ENCODE measurements at places on chromosomes 4 and X. TPM values are rescaled to one million over a fixed set of nuclear protein-coding genes. Genes with fewer than 3 reads are reported as not detected.

- H3K27me3 ChIP-seq: peaks cover 2% of the 10 kb centered on the region
- H3K4me1 ChIP-seq: no peaks in the 10 kb centered on the region
- peak; percentile 20 for DNase-seq
- no peak within 1 kb of the TSS for H3K27ac ChIP-seq
These were observed at the start of gene BEX1 for GRCh38 chrX:103063918-103064434. TSS of gene BEX1 (minus strand) at chrX:103064171. CDS start at chrX:103063274, 897 bp downstream.

The GLRA3 gene
- not detected for total RNA-seq

GRCh38 chr4:186723292-186724057, at the start of gene FAT1:
TSS of gene FAT1 (minus strand) at chr4:186723856. CDS start at chr4:186709827, 14,029 bp downstream.
- peaks cover 11% of the 10 kb centered on the region for H3K4me1 ChIP-seq
- peak within 1 kb of the TSS; percentile 55 for H3K27ac ChIP-seq
- peaks cover 40% of the 10 kb centered on the region for H3K27me3 ChIP-seq
- peak within 1 kb of the TSS; percentile 46 for H3K4me3 ChIP-seq
- peaks cover 10% of the 10 kb centered on the region for H3K36me3 ChIP-seq

- no peak overlapping the region for H3K4me3 ChIP-seq
- H3K27ac ChIP-seq: no peak overlapping the region
- no peaks in the 10 kb centered on the region for H3K4me1 ChIP-seq
- peak; percentile 23 for DNase-seq
- peaks cover 3% of the 10 kb centered on the region for H3K27me3 ChIP-seq
These were observed 9.3 kb downstream of the CETN2 start for GRCh38 chrX:152821145-152821765.

GRCh38 chr4:37639551-37640285, 46.5 kb downstream of the RELL1 start:
- H3K4me3 ChIP-seq: no peak overlapping the region
- DNase-seq: no peak
- peaks cover 46% of the 10 kb centered on the region for H3K36me3 ChIP-seq
- no peak overlapping the region for H3K27ac ChIP-seq

The NRK gene
- total RNA-seq: not detected

The CXCL3 gene
- not detected for total RNA-seq

The HTN3 gene
- total RNA-seq: not detected

GRCh38 chr4:40227284-40227683, 30.5 kb downstream of the RHOH start:
- H3K4me1 ChIP-seq: peaks cover 95% of the 10 kb centered on the region
- no peaks in the 10 kb centered on the region for H3K27me3 ChIP-seq
- H3K36me3 ChIP-seq: peaks cover 78% of the 10 kb centered on the region
- peak; percentile 75 for DNase-seq
- H3K4me3 ChIP-seq: peak overlapping the region; percentile 64

The DMRTC1 gene
- 0.18 TPM for total RNA-seq

DNA sequence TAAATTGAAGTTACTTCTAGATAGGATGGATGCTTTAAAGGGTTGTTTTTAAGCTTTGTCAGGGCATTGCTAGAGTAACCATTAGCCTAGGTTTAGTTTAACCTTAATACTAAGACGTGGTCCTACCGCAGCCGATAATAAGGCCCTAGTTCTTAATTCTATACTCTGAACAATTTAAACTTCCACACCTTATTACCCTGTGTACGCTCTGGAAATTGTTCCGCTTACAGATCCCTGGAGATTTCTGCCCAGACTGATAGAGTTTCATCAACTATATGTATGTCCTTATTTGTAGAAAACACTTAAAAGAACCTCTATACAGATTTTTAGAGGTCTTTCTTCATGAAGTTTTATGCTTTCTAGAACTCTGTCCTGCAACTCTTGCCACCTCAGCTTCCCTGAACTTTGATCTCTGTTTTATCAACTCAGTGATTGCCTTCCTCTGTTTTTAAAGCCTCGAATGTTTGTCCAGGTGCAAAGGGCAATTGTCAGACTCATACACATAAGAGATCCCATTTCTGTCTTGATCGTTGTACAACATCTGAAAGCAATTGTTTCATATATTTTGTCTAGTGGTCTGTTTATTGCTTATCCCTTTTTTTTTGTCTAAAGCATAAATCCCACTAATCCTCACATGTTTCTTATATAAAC, 71.1 kb upstream of the VCX start:
- H3K27ac ChIP-seq: no peak overlapping the region
- H3K36me3 ChIP-seq: no peaks in the 10 kb centered on the region
- H3K4me3 ChIP-seq: no peak overlapping the region
- no peaks in the 10 kb centered on the region for H3K27me3 ChIP-seq
- DNase-seq: no peak

DNA sequence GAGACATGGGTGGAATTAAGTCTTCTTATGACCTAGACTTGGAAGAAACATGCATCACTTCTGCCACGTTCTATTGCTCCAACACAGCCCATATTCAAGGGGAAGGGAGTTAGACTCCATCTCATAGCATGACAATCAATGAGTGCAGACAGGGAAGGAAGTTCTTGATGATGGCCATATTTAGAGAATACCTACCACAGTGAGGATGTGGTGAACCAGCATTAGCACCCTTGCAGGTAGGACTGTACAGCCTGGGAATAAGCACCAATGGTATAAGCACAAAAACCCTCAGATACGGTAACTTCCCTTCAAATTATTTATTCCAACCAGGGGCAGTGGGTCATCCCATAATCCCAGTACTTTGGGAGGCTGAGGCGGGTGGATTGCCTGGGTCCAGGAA, 29.8 kb downstream of the PAGE2 start:
- H3K27me3 ChIP-seq: peaks cover under 1% of the 10 kb centered on the region
- H3K27ac ChIP-seq: no peak overlapping the region
- DNase-seq: peak; percentile 44
- peaks cover 3% of the 10 kb centered on the region for H3K36me3 ChIP-seq

The SHROOM4 gene
- total RNA-seq: not detected

The CXCL13 gene
- not detected for total RNA-seq

GRCh38 chrX:22889819-22890218, 109.9 kb upstream of the DDX53 start:
- no peak for DNase-seq
- H3K27ac ChIP-seq: no peak overlapping the region

DNA sequence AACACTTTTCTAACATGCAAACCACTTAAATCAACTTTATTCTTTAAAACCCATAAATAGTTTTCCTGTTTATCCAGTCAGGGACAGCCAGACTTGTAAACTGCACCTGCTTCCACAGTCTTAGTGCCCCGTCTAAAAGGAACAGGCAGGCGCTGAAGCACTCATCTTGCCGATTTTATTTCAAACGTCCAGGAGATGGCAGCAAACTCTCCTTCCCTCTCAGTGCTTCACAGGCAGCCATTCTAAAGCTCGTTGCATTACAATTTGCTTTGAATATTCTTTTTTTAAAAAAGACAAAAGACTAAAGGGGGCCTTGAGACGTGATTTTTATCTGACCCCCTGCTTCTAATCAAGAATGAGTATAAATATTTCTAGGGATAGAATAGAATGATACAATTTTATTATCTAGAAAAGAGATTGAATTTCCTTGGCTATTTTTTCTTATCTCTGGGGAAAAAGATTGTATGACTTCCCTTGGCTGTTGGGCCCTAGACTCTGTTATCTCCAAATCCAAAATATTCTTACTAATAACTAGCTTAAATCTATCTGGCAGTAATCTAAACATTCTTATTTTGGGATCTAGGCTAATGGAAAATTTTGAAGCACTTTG, 93.6 kb upstream of the MYOZ2 start:
- no peak overlapping the region for H3K4me3 ChIP-seq
- peaks cover 4% of the 10 kb centered on the region for H3K4me1 ChIP-seq
- H3K27me3 ChIP-seq: no peaks in the 10 kb centered on the region
- peak; percentile 78 for DNase-seq
- H3K27ac ChIP-seq: no peak overlapping the region

GRCh38 chr4:45987858-45988257, 136.0 kb downstream of the GABRG1 start:
- no peaks in the 10 kb centered on the region for H3K4me1 ChIP-seq
- H3K36me3 ChIP-seq: no peaks in the 10 kb centered on the region
- DNase-seq: no peak
- H3K27ac ChIP-seq: no peak overlapping the region

DNA sequence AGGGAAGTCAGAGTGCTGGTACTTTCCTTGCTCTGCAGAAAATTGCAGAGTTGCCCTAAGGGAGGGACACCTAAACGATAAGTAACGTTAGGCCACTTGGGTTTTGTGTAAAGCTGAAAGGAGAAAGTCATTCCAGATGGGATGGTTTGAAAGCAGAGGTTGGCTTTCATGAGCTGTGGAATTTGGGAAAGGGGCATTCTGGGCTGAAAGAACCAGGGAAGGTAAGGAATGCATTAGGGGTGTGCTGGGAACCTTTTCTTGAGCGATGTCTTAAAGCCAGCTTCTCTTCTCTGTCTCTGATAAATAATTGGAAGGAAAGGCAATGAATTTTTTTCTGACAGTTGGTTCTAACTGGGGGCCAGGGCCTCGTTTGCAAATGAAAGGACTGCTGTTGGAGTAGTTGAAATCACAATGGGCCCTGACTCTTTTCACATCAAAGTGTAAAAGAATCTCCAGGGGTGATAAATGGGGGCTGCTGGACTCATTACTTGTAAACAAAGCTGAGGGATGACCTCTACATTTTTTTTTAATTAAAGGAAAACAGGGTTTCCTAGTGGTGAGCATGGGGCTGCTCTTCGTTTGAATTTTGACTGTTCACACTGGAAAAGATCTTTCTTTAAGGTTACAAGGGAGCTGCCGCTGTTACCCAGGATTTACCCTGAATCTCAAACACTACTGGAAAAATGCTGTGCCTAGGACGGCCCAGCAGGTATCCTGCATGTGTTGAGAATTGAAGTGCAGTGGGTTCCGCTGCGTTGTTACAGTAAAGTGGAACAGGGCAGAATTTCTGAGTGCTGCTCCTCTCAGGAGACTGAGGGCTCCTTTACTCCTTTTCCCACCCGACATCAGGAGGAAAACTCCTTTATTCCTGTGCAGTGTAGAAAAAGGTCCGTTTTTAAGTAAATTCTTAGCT, 25.0 kb downstream of the AFF1 start:
- H3K27me3 ChIP-seq: no peaks in the 10 kb centered on the region
- no peak for DNase-seq
- H3K27ac ChIP-seq: no peak overlapping the region
- peaks cover 18% of the 10 kb centered on the region for H3K4me1 ChIP-seq
- H3K4me3 ChIP-seq: no peak overlapping the region
- H3K36me3 ChIP-seq: peaks cover 13% of the 10 kb centered on the region
